ENCODE measurements at places on chromosomes 5 and 9.

DNA sequence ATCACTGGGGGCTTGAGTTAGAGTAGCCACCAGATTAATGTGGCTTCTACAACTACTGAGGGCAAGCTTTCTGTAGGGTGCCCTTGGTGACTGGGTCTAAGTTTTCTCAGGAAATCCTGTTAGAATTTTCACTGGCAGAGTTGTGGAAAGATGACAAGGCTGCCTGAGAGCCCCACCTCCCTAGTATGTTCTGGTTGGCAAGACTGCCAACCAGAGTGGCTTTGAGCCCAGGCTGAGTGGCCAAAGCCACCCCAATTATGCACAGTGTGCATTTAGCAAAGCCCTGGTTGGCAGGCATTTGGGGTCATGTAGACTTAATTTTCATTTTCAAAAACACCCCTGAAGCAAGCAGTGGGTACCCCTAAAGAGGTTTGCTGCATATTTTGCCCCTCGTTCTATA, 136.7 kb upstream of the HAPLN1 start:
- DNase-seq = no peak

- no peak for DNase-seq
These were observed 521.2 kb downstream of the DTWD2 start for GRCh38 chr5:118467103-118467502.

GRCh38 chr9:113221800-113222481, 597 bp downstream of the SLC31A1 start:
- peak; percentile 26 for DNase-seq

GRCh38 chr9:125525921-125526631, 180.9 kb downstream of the MAPKAP1 start:
- DNase-seq = no peak

GRCh38 chr5:66144834-66145390, 812 bp downstream of the SREK1 start:
- DNase-seq = peak; percentile 53

- no peak for DNase-seq
These were observed 128.9 kb downstream of the NXNL2 start for GRCh38 chr9:88663771-88664419.

DNA sequence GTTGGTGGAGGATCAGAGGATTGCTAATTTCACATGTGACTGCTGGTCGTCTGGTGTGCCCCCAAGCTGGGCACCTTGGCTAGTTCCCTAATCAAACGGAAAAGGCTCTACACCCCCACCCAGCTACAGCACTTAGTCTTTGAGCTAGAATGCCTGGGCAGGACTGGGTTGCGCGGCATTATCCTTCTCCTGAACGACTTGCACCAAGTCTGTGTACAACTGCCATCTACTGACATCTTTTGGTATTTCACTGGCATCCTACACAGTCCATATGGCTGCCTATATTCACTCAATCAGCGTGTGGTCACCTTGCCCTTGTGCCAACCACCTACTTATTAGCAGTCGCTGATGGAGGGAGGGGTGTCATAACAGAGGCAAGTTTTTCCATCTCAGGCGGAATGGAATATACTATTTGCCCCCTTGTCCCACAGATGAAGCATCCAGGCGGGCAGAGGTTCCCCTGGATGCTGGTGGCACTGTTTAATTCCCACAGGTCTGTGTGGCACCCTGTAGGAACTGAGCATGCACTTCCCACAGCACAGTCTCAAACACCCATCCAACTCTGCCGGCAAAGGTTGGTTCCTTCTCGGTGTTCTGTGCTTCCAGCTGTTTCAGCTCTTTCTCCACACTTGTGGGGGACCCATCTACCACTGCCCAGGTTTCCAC, 150.1 kb downstream of the OSTF1 start:
- DNase-seq = peak; percentile 62

DNA sequence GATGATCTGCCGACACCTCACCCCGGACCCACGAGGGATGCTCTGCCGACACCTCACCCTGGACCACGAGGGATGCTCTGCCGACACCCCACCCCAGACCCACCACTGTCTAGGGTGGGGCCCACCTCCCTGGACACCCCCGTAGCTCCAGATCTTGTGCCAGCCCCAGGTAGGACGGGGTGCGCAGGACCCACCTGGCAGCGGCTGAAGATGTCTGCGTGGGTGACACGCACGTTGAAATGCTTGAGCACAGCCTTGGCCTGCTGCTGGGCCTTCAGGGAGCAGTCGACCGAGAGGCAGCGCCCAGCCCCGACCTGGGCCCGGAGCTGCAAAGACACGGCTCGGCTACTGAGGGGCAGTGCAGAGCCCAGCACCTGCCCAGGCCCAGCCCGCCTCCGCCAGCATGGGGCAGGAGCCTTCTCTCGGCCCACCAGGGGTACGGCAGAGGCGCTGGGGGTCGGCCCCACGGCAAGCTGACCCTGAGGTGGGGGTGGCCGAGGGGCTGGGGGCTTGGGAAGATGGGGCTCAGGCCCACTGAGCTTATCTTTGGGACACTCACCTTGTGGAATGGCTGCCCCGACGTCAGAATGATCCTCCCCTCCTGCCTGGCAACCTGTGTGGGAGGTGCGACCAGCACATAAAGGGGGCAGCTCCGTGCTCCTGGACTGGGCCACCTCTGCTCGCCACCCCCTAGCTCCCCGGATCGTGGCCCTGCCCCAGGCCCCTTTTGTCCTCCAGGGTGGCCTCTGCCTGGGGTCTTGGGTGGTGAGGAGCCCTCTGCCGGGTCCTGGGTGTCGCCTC, 21.7 kb upstream of the NRARP start:
- DNase-seq = no peak

GRCh38 chr9:89606049-89606623, 1.3 kb downstream of the GADD45G start:
- peak; percentile 84 for DNase-seq

All from SW480 (cell line).